K562 (cell line): ENCODE measurements at places on chromosomes 11 and 22. TPM values are rescaled to one million over a fixed set of nuclear protein-coding genes. Genes with fewer than 3 reads are reported as not detected.

DNA sequence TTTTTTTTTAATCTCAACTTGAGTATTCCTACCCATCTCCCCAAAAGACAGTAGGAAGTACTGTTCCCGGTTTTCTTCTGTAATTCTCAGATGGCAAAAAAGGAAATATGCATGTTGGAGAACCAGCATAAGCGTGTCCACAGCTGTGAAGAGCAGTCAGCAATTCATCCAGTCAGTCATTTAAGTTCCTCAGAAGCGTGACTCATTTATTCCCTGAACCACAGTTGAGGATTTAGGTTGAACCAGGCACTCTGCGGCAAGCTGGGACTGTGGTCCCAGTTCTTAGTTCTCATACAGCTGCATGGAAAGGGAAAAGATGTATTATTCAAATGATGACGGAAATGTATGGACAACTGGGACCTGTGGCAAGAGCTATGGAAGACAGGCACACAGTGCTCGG lies 61.0 kb upstream of the MYO18B start:
- H3K36me3 ChIP-seq = no peaks in the 10 kb centered on the region
- no peak for DNase-seq
- no peak overlapping the region for H3K27ac ChIP-seq
- no peaks in the 10 kb centered on the region for H3K27me3 ChIP-seq
- no peaks in the 10 kb centered on the region for H3K4me1 ChIP-seq

DNA sequence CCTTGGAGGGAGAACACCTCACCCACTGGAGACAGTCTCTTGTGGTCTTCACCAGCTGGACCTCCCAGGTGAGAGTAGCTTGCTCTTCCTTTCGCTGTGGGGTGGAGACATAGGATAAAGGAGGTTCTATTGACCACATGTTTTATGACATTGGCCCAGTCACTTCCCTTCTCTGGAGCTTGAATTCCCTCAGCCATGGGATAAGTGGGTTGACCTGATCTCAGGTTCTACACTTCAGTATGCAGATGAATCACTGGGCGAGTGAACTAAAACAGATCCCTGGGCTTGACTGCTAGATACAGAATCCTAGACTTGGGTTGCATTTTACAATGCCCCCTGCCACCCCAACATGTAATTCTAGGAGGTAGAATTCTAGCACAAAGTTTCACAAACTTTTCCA lies 54.8 kb upstream of the PRSS23 start:
- no peak overlapping the region for H3K27ac ChIP-seq
- no peaks in the 10 kb centered on the region for H3K36me3 ChIP-seq
- peaks cover 4% of the 10 kb centered on the region; the same call in 1 of the 2 replicates for H3K4me1 ChIP-seq
- no peak overlapping the region for H3K4me3 ChIP-seq
- no peak for DNase-seq

GRCh38 chr22:19874307-19875060 lies 19.8 kb upstream of the GNB1L start:
- no peak overlapping the region for H3K4me3 ChIP-seq
- peaks cover 8% of the 10 kb centered on the region; the same call in 2 of the 3 replicates for H3K4me1 ChIP-seq
- H3K27me3 ChIP-seq = no peaks in the 10 kb centered on the region

DNA sequence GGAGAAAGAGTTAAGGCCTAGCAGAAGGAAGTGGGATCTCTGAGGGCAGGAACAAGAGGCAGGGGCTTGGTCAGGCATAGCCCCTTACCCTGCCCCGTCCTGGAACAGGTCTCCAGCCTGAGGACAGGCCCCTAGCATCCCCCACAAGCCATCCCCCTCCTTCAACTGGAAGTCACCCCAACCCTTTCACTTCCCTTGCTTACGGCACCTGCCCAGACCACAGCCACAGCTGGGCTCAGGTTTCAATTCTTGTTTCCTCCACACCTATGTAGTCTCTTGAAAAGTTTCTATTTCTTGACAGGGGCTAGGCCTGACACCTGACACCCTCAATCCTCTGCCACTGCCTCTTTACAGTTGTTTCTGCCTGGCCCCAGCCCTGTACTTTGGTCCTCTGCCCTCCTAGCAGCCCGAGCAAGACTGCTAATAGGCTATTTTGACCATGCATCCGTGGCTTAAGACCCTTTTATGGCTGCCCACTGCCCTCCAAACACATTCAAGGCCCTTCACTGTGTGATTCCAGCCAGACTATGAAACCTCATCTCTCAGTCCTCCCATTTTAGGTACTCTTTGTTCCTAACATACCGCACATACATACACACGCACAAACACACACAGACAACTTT lies 10.9 kb upstream of the FCHSD2 start:
- H3K4me3 ChIP-seq = no peak overlapping the region
- peaks cover 5% of the 10 kb centered on the region; the same call in 1 of the 2 replicates for H3K4me1 ChIP-seq
- H3K27ac ChIP-seq = no peak overlapping the region
- no peaks in the 10 kb centered on the region for H3K36me3 ChIP-seq
- no peaks in the 10 kb centered on the region for H3K27me3 ChIP-seq

DNA sequence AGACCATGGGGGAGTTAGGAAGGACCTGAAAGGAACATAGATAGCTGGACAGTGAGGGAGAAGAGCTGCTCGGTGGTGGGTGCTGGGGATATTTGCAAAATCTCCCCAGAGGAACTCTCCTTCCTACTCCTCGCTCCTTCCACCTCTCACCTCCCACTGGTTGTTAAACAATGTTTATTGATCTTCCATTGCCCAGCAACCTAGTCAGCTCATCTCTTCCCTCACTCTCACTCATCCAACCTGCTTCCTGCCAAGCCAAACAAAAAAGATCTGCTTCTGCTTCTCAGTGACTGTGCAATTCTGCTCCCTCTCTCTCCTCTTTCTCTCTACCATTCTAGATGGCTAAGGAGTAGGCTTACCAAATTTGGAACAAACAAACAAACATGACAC lies 115.0 kb downstream of the SLC1A2 start:
- no peak for DNase-seq
- H3K27me3 ChIP-seq = peaks cover 4% of the 10 kb centered on the region
- no peaks in the 10 kb centered on the region for H3K36me3 ChIP-seq
- no peaks in the 10 kb centered on the region; the same call in 1 of the 3 replicates for H3K4me1 ChIP-seq
- no peak overlapping the region for H3K27ac ChIP-seq

DNA sequence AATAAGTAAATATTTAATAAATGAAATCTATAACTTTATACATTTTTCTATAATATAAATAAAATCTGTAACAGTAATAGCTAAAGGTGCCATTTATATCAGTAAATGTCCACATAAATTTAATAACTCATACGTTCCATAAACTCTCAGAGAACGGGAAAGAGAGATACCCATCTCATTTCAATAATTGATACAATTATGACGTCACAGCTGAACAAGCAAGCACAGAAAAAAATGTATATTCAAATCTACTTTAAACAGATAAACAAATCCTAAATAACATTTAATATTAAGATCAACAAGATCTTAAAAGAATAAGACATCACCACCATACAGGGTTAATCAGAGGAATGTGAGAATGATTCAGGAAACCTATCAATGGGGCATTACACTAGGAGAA lies 1136.5 kb downstream of the TBC1D22A start:
- H3K4me1 ChIP-seq = no peaks in the 10 kb centered on the region
- H3K4me3 ChIP-seq = no peak overlapping the region
- H3K27ac ChIP-seq = no peak overlapping the region
- H3K36me3 ChIP-seq = no peaks in the 10 kb centered on the region
- DNase-seq = no peak
- no peaks in the 10 kb centered on the region for H3K27me3 ChIP-seq

DNA sequence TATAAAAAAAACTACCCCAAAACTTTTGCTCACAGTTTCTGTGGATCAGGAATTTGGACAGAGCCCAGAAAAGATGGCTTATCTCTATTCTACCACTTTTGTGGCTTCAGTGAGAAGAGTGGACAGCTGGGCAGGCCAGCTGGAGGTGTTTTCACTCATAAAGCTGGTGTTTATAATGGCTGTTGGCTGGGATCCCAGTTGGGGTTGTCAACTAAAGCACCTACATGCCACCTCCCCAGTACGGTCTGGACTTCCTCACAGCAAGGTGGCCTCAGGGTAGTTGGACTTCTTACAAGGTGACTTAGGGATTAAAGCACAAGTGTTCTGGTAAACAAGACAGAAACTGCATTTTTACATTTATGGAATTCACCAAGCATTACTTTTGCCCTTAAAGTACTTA lies 171.0 kb downstream of the NELL1 start:
- no peaks in the 10 kb centered on the region for H3K36me3 ChIP-seq
- H3K27me3 ChIP-seq = no peaks in the 10 kb centered on the region
- H3K4me1 ChIP-seq = no peaks in the 10 kb centered on the region
- H3K4me3 ChIP-seq = no peak overlapping the region
- H3K27ac ChIP-seq = no peak overlapping the region

GRCh38 chr11:111700162-111700561 lies 66.0 kb downstream of the PPP2R1B start:
- H3K36me3 ChIP-seq = peaks cover 23% of the 10 kb centered on the region; the same call in 2 of the 3 replicates
- DNase-seq = peak; percentile 12
- no peaks in the 10 kb centered on the region for H3K27me3 ChIP-seq
- no peak overlapping the region for H3K27ac ChIP-seq
- peaks cover 24% of the 10 kb centered on the region; the same call in 2 of the 3 replicates for H3K4me1 ChIP-seq

- H3K27ac ChIP-seq = no peak overlapping the region
- no peak overlapping the region for H3K4me3 ChIP-seq
- no peaks in the 10 kb centered on the region; the same call in 2 of the 3 replicates for H3K27me3 ChIP-seq
- H3K36me3 ChIP-seq = peaks cover 6% of the 10 kb centered on the region; the same call in 1 of the 3 replicates
- H3K4me1 ChIP-seq = no peaks in the 10 kb centered on the region
Measured at GRCh38 chr11:94583866-94584500, 16.8 kb downstream of the PIWIL4 start.

DNA sequence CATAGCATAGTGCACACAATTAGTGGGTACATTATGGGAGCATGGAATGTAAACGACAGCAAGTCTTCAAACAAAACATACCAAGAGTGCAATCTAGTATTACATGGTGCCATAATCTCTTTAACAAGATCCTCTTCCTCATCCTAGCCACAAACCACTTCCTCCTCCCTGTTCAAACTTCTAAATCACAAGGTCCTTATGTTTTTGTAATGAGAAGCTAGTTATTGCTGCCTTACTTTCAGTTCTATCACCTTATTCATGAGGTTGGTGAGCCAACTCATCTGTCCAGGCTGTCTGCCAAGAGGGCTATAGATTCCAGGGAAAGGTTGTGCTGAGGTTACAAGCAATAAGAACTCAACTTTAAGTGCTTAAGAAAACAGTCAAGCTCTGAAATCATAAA lies 195.4 kb upstream of the ARHGAP20 start:
- DNase-seq = no peak
- no peaks in the 10 kb centered on the region for H3K4me1 ChIP-seq
- H3K4me3 ChIP-seq = no peak overlapping the region
- H3K27me3 ChIP-seq = no peaks in the 10 kb centered on the region

DNA sequence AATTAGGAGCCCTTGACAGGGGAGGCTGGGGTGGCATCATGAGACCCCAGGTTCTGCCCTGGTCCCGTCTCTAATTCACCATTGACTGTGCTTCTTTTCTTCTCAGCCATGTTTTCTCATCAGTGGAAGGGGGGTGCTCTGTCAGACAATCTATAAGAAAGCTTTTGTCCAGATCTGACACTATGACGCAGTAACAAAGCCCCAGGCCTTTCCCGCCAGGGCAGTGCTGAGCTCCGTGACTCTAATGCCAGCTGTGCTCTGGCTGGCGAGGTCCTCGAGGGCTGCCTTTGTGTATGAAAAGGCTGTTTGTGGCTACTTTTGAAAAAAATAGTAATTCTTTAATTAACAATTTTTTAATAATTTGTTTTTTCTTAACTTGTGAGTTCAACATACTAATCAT lies 3.2 kb downstream of the CD6 start:
- H3K4me1 ChIP-seq = peaks cover 4% of the 10 kb centered on the region; the same call in 1 of the 2 replicates
- no peak for DNase-seq
- no peaks in the 10 kb centered on the region for H3K36me3 ChIP-seq
- no peak overlapping the region for H3K27ac ChIP-seq
- H3K27me3 ChIP-seq = peaks cover 32% of the 10 kb centered on the region
- no peak overlapping the region for H3K4me3 ChIP-seq

DNA sequence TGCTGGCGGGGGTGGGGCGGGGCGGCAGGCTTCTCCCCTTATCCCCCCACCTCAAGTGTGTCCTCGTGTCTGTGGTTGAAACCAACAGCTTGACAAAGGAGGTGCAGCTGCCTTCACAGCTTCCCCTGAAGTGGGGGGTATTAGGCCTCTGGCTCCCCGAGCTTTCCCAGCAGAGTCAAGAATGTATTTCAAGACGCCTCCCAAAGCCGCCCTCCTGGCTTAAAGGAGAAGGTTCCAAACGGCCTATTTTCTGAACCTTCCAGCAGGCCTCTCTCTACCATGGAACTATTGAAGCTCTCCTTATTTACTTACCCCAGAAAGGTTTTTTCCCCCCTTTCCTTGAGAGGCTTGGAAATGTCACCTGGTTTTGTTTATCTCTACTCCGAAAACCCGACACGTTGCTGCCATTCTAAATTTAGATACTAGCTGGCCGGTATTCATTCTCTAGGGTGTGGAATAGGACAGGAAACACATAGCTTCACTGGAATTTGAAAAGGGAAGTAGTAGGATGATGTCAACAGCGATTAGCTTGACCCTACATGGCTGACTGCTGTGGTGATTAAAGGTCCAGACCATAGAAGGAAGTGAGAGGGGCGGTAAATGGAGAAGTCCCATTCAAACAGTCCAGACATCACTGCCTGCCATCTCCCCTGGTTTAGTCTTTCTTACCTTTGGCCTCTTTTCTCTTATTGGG lies 671 bp upstream of the PICALM start:
- peaks cover 32% of the 10 kb centered on the region for H3K4me1 ChIP-seq
- H3K27me3 ChIP-seq = no peaks in the 10 kb centered on the region
- peak overlapping the region; percentile 99 for H3K27ac ChIP-seq
- peak overlapping the region; percentile 25 for H3K4me3 ChIP-seq
- DNase-seq = peak; percentile 18

- no peaks in the 10 kb centered on the region for H3K4me1 ChIP-seq
- H3K27ac ChIP-seq = no peak overlapping the region
- DNase-seq = no peak
- no peaks in the 10 kb centered on the region for H3K36me3 ChIP-seq
Measured at GRCh38 chr11:111101881-111102280, 143.6 kb upstream of the POU2AF2 start.

DNA sequence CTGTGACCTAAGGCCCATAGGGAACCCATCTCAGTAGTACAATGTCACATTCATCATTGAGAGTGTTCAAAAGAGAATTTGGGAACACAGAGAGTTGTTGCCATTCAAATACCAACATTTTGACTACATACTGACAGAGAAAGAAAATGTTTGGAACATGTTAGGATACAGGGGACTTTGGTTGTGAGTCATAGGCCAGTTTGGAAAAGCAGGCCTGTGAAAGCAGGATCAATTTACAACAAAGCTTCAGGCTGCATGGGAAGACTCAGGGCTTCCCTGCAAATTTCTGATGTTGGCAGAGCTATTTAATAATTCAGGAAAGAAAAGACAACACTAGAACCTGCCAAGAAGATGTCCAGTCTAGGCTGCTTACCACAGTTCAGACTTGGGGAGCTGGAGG lies 374 bp downstream of the NLRP10 start:
- H3K36me3 ChIP-seq = no peaks in the 10 kb centered on the region
- H3K27me3 ChIP-seq = peaks cover 6% of the 10 kb centered on the region; the same call in 2 of the 3 replicates
- H3K4me3 ChIP-seq = no peak overlapping the region
- DNase-seq = no peak
- H3K27ac ChIP-seq = no peak overlapping the region

- H3K4me1 ChIP-seq = no peaks in the 10 kb centered on the region
- H3K27ac ChIP-seq = no peak overlapping the region
- no peaks in the 10 kb centered on the region for H3K27me3 ChIP-seq
- no peaks in the 10 kb centered on the region for H3K36me3 ChIP-seq
Measured at GRCh38 chr11:128390246-128390645, 197.1 kb downstream of the ETS1 start.

- H3K27ac ChIP-seq = no peak overlapping the region
- H3K4me3 ChIP-seq = no peak overlapping the region
- no peaks in the 10 kb centered on the region for H3K36me3 ChIP-seq
Measured at GRCh38 chr11:9266926-9267325, 1.8 kb upstream of the DENND5A start.

The TSPAN4 gene
- 27.6 and 28.3 TPM in 2 replicates for total RNA-seq

The OAF gene
- 20.8 and 21.6 TPM in 2 replicates for total RNA-seq

The OR51B5 gene
- total RNA-seq = 109 and 120 TPM in 2 replicates

The PEX26 gene
- total RNA-seq = 35.8 and 39.6 TPM in 2 replicates

The MS4A6E gene
- not detected in 2 replicates for total RNA-seq

The TSPO gene
- 81.7 and 82.4 TPM in 2 replicates for total RNA-seq

The HPX gene
- 1.2 and 1.4 TPM in 2 replicates for total RNA-seq
